ENCODE measurements at places on chromosomes 2 and 18. TPM values are rescaled to one million over a fixed set of nuclear protein-coding genes. Genes with fewer than 3 reads are reported as not detected.

The FIGN gene
- total RNA-seq: 37.7 TPM

The NEB gene
- 0.40 TPM for total RNA-seq

The DCC gene
- 0.24 TPM for total RNA-seq

The GAL3ST2 gene
- total RNA-seq: not detected

The SP3 gene
- 80.3 TPM for total RNA-seq

The EML6 gene
- total RNA-seq: 1.1 TPM

The LOXHD1 gene
- not detected for total RNA-seq

The CYBRD1 gene
- total RNA-seq: 140 TPM

DNA sequence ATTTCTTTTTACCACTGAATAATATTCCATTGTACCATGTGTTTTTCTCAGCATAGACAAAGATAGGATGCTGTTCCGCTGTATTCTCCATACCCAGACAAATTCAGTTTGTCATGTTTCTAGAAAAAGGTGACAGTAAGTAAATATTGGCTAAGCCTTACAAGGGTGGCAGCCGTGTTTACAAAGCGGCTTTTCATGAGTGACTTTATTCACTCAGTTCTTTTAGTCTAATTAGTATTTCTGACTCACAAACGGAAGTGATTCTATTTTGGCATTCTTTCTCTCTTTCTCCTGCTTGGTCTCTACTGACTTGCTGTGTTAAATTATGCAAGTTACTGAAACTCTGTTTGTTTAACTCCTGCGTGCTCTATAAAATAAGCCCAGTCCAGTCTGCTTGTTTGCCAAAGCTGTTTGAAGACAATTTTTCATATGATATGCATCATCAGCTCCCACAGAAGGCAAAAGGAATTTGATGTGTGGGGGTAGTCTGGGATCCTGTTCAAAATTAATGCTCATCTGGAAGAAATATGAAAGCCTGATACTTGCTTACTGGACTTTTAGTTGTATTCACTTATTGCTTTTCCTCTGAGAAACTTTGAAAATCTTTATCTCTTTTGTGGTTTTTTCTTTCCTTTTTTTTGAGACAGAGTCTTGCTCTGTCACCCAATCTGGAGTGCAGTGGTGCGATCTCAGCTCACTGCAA is 2.3 kb upstream of the PLEKHH2 start:
- DNase-seq: no peak

- DNase-seq: no peak
Observed at GRCh38 chr2:218398437-218399390, 954 bp upstream of the CTDSP1 start.

DNA sequence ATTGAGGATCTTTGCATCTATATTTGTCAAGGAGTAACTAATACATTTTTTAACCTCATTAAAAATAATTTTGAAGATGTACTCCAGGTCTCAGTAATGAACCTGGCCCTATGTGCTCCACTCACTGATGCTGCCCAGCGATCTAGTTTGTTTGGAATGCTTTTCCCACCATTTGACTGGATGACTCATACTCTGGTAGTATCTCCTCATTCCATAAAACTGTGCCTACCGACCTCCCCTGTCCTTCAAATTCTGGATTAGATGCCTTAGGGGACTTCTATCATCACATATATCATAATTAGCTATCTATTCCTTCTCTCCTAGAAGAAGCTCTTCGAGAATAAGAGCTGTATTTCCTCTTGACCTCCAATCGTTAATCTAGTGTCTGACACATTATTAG is 83.8 kb downstream of the FAM117B start:
- no peak for DNase-seq

DNA sequence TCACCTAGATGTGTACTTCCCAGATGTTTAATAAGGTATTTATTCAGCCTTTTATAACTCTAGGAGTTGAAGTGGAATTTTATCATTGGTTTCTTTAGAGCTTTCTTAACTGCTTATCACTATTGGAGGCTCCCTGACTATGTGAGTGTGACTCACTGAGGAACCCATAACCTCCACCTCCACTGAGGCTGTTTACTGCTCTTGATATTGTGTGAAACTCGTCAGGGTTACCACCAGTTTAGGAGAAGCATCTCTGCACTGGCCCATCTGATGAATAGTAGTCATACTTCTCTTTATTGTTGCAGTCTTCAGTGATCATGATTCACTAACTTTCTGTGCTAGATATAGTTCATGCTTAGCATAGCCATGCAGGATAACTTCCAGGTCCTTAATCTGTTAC is 79.6 kb upstream of the UBXN4 start:
- DNase-seq: no peak

GRCh38 chr2:23487735-23488492 is 102.9 kb downstream of the KLHL29 start:
- no peak for DNase-seq

DNA sequence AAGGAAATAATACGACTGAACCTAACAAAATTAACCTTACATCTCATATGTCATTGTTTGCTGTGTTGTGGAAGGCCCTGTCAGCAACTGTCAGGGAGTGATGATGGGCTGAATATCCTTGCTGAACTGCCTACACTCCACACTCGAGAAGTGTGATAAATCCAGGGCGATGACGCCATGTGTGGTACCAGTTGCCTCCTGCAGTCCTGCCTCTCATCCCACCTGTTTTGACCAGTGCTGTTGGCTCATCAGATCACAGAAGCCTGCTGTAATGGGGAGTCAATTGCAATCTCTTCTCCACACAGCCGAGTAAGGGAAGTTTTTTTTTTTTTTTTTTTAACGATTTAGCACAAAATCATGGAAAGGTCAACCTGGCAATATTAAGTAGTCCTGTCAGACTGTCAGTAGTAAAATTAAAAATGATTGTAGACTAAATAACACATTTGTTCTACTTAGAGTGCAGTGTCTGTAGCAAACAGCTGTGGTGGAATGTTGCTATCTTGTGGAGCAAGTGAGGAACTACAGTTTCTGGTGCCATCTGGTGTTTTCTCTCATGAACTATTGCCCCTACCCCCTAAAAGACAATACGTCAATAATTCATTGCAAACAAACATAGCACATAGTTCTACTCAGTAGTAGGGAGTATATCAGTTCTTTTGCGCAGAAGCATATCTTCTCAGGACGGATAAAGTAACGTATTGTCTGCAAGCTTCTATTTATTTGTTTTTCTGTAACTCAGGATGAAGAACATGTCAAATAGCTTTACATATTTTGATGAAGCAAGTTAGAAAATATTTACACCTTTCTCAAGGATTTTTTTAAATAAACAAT is 347.6 kb downstream of the CTNNA2 start:
- DNase-seq: no peak

DNA sequence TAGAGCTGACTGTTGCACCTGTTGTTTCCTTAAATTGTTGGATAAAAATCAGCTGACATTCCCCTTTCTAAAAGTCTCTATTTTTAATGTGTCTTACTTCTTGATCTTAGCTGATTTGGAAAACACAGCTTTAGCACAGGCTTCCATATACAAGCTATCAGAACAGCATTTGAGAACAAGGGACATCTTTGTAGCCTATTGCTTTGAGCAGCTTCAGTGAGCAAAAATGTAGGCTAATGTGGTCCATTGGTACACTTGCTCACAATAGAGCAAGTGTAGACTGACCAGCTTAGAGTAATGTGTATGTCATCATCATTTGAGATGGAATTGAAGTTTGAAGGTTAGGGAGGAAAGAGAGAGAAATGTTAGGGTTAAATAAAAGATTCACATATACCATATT is 7.0 kb downstream of the INPP1 start:
- DNase-seq: no peak

DNA sequence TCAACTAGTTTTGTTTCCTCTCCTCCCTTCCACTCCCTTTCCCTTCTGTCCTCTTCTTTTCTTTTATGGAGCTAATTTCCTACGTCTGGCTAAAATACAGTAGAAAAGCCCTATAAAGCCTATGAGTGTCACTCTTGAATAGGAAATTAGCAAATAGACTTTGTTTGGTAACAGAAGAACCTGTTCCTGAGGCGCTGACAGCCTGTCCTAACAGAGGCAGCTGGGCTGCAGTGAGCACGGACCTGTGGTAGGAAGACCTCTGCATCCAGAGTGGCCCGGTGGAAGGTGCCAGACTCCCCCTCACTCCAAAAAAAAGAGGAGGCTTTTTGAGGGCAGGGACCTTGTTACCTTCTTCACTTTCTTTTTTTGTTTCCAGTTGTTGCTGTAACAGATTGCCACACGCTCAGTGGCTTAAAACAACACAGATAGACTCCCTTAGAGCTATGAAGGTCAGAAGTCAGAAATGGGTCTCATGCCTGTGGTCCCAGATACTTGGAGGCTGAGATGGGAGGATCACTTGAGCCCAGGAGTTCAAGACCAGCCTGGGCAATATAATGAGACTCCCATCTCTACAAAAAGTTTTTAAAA is 81.2 kb upstream of the TXNDC2 start:
- DNase-seq: no peak

GRCh38 chr2:145359561-145359960 is 839.6 kb upstream of the ZEB2 start:
- no peak for DNase-seq

GRCh38 chr2:40395169-40396073 is 56.5 kb downstream of the SLC8A1 start:
- no peak for DNase-seq

DNA sequence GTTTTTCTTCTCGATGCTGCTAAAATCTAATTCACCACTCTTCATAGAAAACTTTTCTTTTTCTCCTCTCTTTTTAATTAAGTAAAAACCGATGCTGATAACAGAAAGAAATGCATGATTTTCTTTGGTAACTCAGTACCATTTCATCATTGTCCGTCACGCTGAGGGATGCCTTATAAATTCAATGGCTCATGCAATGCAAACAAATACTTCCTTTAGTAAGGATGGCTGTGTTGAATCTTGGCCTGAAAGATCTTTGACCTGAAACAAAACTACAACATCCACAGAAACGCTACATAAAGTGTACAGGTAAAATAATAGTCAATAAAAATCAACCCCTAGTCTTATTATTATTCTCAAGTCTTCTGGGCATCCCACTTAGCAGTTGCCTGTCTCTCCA is 261.4 kb downstream of the SLC8A1 start:
- DNase-seq: no peak

Data from osteocyte (in vitro differentiated cells).